ENCODE measurements at places on chromosomes 11 and 22.
A peak's percentile ranks its signal among the peaks of the same experiment; 100 is the strongest.

- DNase-seq: no peak
These were observed 82.8 kb downstream of the FBXO7 start for GRCh38 chr22:32557444-32557843.

- peak; percentile 50 for DNase-seq
These were observed 158.7 kb upstream of the SYT13 start for GRCh38 chr11:45444796-45445195.

GRCh38 chr11:66475349-66476172 is 4.7 kb upstream of the DPP3 start:
- no peak for DNase-seq

- no peak for DNase-seq
These were observed 3.7 kb downstream of the MAFF start for GRCh38 chr22:38205261-38206128.

DNA sequence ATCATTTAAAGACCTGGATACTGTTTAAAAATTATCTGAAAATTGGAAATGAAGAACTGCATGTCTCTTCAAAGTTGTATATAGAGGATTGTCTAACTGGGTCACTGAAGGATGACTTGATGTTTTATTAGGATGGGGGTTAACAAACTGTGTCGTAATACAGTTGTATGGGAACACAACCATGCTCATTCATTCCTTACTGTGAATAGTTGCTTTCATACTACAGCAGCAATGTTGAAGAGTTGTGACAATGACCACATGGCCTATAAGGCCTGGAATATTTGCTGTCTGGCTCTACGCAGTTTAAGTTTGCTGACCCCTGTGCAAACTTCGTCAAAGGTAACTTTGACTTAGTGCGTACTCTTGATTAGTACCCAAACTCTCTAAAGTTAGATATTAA is 38.4 kb downstream of the FDX1 start:
- no peak for DNase-seq

- no peak for DNase-seq
These were observed 103.0 kb downstream of the KCNQ1 start for GRCh38 chr11:2547806-2548205.

All from NK-92 treated with Interleukin-12 subunit alpha and Interleukin-12 subunit beta, amount 100 ng/mL, for 24 hours (cell line).